NCI-H2171 (cell line): ENCODE measurements at places on chromosomes 16 and 17.
A peak's percentile ranks its signal among the peaks of the same experiment; 100 is the strongest.

GRCh38 chr17:61561354-61561753 lies 29.7 kb downstream of the NACA2 start:
- DNase-seq = no peak

DNA sequence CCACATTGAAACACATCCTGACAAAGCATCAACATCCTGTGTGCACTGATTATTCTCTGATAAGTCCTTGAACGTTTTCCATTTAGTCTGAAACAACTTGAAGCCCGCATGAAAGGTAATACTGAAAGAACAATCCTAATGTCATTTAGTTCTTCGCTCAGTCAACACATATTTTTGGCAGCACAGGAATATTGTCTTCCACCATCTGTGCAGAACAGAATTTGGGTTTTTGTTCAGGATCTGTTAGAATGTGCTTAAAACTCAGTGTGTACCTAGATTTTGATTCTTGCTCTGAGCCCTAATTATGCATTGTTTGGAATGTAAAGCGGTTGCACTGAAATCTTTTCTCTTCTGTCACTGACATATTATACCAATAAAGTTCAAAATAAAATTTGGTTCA lies 1036.6 kb downstream of the CDH11 start:
- DNase-seq = no peak

DNA sequence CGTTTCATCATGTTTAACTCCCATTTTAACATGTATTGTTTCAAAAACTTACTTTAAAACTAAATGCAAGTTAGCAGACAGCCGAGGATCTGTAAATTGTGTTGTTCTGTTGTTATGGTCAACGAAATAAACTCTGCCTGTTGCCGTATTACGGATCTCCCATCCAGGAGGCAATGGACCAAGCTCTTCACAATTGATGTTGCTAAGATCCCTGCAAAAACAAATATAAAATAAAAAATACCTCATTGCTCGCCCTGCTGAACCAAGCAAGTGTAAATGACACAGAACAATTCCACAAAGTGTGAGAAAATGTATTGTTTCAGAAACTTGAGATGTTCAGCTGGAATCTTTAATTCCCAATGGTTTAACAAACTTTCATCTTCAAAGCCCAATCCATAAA lies 65.0 kb downstream of the CEP95 start:
- DNase-seq = no peak

DNA sequence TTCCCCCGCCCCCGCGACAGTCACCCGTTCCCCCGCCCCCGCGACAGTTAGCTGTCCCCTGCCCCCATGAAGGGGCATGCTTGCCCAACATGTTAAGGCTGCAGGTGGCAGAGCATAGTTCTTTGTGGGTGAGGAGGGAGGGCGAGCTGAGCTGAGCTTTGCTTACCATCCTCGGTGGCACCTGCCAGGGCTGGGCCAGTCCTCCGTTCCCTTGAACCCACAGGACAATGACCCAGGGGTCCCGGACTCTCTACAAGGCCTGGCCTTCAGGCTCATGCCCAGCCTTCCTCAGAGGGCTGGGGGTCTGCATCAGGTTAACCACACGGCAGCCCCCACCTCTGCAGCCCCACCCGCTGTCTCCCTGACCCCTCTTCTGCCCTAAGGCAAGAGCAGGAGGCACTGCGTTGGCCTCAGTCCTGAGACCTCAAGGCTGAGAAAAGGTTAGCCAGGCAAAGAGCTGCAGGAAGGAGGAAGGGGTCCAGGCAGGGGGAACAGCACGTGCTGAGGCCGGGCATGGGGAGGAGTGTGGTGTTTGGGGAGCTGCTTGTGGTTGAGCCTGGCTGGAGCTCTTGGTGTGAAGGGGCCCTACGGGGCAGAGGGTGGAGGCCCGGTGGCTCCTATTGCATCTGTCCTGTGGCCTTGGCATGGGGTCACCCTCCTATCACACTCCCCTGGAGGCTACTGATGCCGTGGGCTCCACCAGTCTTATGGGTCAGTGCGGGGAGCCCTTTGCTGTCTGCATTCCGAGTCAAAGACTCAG lies 11.4 kb upstream of the DOC2B start:
- DNase-seq = no peak

DNA sequence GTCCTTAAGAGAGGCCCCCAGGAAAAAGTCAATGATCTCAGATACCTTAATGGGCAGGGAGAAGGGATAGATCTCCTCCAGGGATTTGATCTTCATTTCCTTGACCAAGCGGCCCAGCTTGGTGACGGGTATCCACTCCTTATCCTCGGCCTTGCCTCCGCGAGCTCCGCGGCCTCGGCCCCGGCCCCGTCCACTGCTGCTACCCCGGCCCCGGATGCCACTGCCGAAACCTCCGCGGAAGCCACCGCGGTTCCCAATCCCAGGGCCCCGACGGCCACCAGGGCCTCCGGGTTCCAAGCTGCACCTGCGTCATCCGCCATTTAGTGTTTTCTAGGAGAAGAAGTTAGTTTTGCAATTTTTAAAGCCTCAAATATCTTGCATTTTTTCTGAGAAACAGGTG lies 65.2 kb upstream of the KIF2B start:
- DNase-seq = no peak

DNA sequence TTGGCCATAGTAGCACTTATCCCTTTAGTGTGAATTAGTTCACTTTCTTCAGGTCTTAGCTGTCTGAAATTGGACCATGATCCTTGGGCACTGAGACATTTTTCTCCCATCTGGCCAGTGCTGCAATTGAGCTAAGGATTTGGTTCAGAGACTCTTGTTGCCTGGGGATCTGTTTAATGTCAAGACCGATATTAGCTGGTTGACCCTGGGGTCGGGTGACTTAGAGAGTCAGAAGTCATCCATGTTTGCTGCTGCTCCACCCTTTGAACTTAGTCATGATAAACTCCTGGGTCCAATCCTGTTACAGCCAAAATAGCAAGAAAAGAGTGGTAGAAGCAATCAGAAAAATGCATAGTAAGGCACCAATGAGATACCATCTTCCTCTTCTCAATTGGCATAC lies 45.8 kb upstream of the TOX3 start:
- DNase-seq = no peak

DNA sequence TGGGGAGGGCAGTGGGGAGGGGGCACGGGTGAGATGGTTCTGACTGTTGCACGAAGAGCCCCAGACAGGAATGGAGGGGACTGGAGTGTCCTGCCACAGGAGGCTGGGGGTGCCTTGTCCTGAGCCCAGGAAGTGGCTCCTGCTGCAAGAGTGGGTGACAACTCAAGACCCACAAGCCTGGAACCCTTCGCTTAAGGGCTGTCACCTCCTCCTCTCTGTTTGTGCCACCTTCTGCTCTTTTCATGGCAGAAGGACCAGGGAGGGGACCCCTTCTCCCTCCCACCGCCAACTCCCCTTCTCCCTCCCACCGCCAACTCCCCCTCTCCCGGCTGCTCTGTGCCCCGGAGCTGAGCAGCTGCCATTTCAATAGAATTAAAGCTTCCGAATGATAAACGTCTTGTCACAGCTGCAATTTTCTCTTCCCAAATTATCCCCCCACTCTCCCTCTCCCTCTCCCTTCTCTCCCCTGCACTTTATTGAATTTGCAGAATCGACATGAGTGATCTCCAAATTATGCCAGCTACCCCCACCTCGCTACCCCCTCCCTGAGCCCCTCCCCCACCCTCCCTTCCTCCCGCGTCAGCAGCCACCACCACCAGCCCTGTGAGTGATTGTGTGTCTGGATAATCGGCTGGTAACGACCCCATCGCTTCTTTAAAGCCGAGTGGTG lies 13.7 kb downstream of the GJD3 start:
- peak; percentile 31 for DNase-seq

DNA sequence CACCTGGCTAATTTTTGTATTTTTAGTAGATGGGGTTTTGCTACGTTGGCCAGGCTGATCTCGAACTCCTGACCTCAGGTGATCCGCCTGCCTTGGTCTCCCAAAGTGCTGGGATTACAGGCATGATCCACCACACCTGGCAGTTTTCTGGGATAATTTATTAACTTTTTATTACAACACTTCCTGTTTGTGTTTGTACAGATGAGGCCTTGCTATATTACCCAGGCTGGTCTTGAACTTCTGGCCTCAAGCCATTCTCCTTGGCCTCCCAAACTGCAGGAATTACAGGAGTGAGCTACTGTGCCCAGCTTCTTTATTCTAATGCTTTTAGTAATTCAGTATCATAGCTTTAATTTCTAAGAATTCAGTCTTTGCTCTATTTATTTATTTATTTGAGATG lies 16.1 kb upstream of the SPN start:
- no peak for DNase-seq

- DNase-seq = peak; percentile 52
Observed at GRCh38 chr17:39677542-39678339, 9.5 kb downstream of the PNMT start.

- DNase-seq = no peak
Observed at GRCh38 chr16:69890114-69890891, 60.8 kb upstream of the CLEC18A start.

GRCh38 chr17:36036235-36036634 lies 18.5 kb upstream of the CCL23 start:
- DNase-seq = no peak

DNA sequence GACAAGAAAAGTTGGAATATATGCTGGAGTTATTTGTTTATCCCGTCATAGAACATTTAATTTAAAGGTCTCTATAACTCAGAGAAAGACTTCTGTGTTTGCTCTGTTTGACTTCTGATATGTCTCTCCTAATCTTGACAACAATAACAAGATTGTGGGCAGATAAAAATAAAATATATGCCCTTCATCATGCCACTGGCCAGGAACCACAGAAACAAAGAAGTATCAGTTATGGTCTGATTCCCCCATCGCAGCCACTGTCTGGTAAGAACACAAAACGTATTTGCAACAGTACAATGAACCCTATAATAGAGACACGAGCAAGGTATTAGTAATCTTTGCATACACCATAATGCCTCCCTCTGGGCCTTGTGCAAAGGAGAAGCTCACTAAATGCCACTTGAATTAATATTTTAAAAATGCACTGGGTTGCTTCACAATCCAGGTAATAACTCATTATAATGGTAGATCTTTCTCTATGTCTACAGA lies 1498.3 kb downstream of the CDH11 start:
- DNase-seq = no peak
